Renal cortical epithelial cell (primary cell): ENCODE measurements at places on chromosomes 7 and 10. TPM values are rescaled to one million over a fixed set of nuclear protein-coding genes. Genes with fewer than 3 reads are reported as not detected.

DNA sequence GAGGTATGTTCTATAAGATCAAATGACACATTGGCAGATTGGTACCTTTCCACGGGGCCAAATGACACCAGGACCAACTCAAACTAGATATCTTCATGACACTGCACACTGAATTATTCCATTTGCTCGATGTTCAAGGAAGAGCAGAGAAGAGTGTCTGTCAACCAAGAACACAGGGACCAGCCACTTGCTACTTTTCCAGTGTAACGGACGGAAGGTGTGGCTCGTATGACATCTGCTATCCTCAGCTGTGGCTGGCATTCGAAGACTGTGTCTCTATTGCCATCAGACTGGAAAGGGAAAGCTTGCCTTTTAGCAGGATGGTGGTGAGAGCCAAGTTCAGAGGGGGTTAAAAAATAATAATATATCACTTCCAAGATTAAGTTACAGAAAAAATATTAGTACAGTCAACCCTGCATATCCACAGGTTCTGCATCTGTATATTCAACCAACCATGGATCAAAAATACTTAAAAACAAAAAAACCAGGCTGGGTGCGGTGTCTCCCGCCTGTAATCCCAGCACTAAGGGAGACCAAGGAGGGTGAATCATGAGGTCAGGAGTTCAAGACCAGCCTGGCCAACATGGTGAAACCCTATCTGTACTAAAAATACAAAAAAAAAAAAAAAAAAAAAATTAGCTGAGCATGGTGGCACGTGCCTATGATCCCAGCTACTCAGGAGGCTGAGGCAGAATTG is 237.1 kb downstream of the PRPF18 start:
- no peak for DNase-seq

DNA sequence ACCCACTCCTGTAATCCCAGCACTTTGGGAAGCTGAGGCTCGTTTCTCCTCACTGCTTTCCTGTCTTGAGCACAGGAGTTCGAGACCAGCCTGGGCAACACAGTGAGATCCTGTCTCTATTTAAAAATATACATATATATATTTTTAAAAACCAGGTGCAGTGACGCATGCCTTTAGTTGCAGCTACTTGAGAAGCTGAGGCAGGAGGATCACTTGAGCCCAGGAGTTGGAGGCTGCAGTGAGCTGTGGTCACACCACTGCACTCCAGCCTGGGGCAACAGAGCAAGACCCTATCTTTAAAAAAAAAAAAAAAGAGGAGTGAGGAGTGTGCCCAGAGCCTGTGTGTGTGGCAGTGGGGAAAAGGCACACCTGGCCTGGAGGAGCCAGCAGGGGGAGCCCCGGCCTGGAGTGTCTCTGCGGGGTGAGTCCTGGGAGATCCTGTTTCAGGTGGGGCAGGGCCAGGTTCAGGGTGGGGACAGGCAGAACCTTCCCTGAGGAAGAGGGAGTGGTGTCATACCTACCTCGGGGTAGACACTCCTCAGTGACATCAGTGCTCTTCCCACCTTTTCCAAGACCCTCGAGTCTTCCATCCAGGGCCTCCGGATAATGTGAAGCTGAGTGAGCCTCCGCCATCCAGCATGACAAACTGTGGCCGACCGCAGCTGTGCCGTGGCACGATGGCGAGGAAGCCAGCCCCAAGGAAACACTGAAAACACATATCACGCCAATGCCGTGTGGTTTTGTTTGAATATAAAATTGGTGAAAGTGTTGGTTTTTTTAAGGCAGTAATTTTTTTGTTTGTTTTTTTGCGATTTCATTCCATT is 9.0 kb upstream of the ARPC1B start:
- no peak for DNase-seq

DNA sequence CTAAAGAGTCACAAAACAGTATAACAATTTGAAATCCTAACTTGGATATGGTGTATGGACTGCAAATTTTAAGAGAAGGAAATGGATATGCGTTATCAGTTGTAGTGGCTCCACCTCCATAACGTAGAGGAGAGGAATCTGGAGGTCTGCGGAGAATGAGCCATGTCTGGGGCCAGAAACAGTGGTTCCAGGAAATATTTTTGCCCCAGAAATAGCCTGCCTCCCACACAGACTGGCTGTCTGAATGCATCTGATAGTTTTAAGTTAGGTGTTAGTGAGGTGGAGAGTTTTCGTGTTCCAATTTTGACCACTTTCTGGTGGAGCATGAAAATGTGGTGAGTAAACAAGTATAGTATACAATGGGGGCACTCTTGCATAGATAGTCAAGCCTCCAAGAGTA is 1.6 kb downstream of the PHTF2 start:
- DNase-seq: no peak

GRCh38 chr10:60502621-60503020 is 112.9 kb upstream of the ANK3 start:
- no peak for DNase-seq

DNA sequence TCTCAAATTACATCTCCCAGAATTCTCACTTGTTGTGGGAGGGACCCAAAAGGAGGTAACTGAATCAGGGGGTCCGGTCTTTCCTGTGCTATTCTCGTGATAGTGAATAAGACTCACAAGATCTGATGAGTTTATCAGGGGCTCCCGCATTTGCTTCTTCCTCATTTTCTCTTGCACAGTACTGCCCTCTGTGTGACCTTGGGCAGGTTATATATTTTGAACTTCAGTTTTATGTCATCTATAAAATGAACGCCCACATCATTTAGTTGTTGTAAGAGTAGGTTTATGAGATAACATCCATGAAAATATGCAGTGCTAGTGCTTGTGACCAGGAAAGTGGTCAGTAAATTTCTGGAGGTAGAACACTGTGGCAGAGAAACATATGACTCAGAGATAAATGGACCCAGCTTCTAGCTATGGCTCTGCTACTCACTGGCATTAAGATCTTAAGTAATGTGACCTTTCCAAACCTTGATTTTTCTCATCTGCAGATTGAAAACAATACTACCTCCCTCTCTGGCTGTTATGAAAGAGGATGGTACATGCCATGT is 44.3 kb downstream of the SCRN1 start:
- DNase-seq: peak; percentile 18

GRCh38 chr7:37683246-37684120 is at the start of gene GPR141:
Gene GPR141 (plus strand): TSS chr7:37683766. CDS start chr7:37740394, 56,628 bp downstream.
- peak; percentile 90 for DNase-seq

- DNase-seq: peak; percentile 56
Measured at GRCh38 chr10:58781873-58782488, 269.3 kb downstream of the BICC1 start.

DNA sequence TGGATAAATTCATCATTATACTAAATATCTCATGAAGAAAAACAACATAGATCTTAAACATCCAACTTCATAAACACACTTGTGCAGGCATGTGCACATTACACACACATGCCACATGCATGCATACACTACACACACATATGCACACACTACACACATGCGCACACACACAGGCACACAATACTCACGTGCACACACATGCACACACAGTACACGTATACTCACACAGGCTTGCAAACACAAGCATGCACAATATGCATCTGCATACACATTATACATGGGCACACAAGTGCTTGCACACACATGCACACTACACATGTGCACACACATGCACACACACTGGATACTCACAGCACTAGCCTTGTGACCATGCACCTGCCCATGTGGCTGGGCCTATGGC is 105.2 kb downstream of the ADARB2 start:
- DNase-seq: no peak

DNA sequence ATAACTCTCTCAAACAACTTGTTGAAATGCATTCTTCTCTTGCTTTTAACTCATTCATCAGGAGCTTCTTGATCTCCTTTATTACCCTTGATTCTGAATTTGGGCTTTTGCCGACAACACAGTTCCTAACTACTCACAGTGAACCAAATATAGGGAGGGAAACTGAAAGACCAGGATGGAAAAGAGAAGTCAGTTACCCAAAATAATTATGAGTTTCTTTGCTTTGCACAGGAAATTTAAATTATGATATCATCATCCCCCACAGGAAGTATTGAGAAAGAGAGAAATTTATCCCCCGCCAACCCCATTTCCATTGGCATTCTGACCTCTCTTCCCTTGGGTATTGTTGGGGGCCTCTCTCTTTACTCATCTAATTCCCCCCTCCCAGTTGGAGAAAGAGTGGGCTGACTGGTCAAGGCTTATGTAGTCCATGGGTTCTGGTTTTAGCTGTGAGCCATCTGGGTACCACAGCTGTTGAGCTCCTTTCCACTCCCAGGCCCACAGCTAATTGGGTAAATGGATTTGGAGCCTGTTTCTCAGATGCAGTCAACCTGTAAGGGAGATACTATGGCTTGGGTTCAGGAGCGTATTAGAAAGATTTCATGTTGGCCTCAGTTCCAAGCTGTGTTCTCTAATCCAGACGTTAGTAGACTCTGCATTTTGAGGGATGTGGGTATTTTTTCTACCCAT is 109.0 kb downstream of the FZD1 start:
- no peak for DNase-seq

GRCh38 chr7:37440738-37441385 is 7.8 kb downstream of the ELMO1 start:
- DNase-seq: no peak

DNA sequence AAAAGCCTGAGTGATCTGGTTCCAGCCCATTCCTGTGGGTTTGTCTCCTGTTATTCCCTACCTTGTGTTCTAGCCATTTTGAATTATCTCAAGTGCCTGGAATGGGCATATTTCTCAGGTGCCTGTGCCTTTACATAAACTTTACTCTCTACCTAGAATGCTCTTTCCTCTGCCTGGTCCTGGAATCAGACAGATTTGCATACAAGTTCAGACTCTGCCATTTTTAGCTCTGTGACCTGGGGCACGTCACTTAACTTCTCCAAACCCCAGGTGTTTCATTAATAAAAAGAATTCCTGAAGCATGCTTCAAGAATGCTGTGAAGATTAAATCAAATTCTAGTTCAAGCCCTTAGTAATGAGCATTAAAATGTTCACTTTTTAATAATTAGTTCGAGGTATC is 7.8 kb downstream of the DCLRE1A start:
- DNase-seq: no peak

DNA sequence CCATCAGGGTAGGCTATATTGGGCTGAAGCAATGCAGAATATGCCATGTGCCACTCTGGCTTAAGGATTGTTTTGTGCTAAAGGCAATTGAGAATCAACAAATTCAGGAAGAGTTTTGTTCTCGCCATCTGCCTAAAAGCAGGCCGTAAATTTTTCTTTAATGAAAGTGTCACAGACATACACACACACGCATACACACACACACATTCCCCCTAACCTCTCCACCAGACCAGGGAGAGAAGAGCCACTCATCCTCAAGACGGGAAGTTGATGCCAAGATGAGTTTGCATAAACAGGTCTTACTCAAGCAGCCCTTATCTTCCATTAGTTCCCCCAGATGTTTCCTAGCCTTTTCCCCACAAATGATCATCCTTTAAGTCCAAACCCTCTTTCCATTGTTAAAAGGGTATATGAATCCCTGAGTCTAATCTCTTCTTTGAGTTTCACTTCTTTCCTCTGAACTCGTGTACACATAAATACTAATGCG is 59.6 kb upstream of the TRIM24 start:
- DNase-seq: no peak

- DNase-seq: no peak
Measured at GRCh38 chr10:80173466-80173865, 31.9 kb downstream of the ANXA11 start.

- no peak for DNase-seq
Measured at GRCh38 chr10:84547616-84548015, 219.2 kb downstream of the CCSER2 start.

- peak; percentile 65 for DNase-seq
Measured at GRCh38 chr10:114684084-114684821, 26.2 kb upstream of the ABLIM1 start.

DNA sequence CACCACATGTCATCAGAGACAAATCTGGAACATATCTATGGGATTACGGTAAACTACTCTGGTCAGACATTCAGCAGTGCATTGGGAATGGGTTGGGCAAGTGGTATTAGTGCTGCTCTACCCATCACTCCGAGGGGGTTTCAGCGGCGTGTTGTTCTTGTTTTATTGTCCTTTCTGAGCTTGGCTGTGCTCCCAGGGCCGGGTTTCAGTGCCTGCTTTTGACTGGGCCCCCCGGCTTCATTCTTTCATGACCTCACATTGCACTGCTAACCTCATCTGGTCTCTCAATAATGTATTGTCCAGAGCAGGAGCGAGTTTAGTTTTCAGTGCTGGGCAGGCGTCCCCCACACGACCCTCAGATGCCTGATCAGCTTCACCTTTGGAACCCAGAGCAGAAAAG is 364.6 kb downstream of the PAXIP1 start:
- no peak for DNase-seq

DNA sequence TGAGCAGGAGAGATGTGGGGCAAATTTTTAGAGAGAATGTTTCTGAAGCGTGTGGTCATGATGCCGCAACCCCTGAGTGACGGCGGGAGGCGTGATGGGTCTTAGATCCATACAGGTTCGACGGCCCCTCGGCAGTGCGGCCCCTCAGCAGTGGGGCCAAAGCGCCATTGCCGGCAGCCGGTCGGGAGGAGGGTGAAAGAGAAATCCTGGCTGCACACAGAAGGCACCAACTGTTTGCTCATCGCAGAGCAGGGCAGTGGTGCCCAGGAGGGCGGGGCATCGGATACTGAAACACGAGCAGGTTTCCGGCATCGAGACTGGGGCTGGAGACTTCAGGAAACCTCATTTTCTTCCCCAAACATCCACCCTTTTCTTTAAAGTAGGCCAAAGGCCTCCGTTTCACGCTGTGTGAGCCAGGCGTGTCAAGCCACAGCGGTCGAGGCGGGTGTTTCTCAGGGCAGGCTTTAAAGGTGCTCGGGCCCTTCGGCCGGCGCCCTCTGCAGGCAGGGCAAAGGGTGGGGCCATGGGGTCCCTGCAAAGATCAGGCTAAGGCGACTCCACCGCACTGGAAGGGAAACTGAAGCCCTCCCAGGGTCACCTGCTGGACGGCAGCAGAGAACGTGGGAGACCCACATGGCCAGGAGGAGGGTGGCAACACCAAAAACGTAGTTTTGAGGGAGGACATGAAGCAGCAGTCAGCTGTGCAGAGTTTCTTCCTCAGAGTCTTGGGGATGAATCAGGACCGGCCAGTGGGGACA is 42.0 kb upstream of the PPP2R2D start:
- DNase-seq: no peak

- DNase-seq: no peak
Measured at GRCh38 chr7:158784270-158784669, 45.0 kb downstream of the ESYT2 start.

DNA sequence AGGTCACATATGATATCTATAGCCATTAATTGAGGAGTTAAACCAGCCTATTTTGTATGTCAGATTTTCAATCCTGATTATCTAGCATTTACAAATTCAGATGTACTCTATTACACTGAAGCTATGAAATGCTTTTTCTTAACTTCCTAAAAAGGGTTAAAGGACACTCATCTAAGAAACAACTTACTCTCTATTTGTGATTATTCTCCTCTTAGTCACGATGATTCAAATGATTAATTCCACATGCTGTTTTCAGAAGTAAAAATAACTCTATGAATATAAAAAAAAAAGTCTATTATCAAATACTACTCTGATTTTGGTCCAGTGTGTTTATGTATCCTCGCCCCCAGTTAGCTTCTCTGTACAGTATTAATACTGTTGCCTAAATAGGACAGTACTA is 1199.9 kb downstream of the GATA3 start:
- no peak for DNase-seq

The TMEM26 gene
- 0.10 TPM in 1 of 2 replicates, not detected in the other for total RNA-seq

The ACBD7 gene
- total RNA-seq: 1.3 and 2.4 TPM in 2 replicates

The ABCB1 gene
- 60.6 and 723 TPM in 2 replicates for total RNA-seq

The BTBD16 gene
- total RNA-seq: 0.45 TPM in 1 of 2 replicates, not detected in the other

The C10orf95 gene
- total RNA-seq: 0.25 and 1.6 TPM in 2 replicates

The SPDYE11 gene
- total RNA-seq: not detected in 2 replicates

The CLIP2 gene
- 23.6 and 44.9 TPM in 2 replicates for total RNA-seq

The ARMH3 gene
- total RNA-seq: 5.9 and 18.4 TPM in 2 replicates

The CCNJ gene
- 11.6 and 13.9 TPM in 2 replicates for total RNA-seq

The C10orf90 gene
- not detected in 2 replicates for total RNA-seq

The OR2A7 gene
- 1.7 and 5.6 TPM in 2 replicates for total RNA-seq

The LRMDA gene
- total RNA-seq: 8.7 and 11.7 TPM in 2 replicates

The FAM13C gene
- 0.20 TPM in 1 of 2 replicates, not detected in the other for total RNA-seq
